Renal cortex interstitium (tissue), 15 donors: ENCODE measurements at places on chromosomes 5 and 9.
A peak's percentile ranks its signal among the peaks of the same experiment; 100 is the strongest.

DNA sequence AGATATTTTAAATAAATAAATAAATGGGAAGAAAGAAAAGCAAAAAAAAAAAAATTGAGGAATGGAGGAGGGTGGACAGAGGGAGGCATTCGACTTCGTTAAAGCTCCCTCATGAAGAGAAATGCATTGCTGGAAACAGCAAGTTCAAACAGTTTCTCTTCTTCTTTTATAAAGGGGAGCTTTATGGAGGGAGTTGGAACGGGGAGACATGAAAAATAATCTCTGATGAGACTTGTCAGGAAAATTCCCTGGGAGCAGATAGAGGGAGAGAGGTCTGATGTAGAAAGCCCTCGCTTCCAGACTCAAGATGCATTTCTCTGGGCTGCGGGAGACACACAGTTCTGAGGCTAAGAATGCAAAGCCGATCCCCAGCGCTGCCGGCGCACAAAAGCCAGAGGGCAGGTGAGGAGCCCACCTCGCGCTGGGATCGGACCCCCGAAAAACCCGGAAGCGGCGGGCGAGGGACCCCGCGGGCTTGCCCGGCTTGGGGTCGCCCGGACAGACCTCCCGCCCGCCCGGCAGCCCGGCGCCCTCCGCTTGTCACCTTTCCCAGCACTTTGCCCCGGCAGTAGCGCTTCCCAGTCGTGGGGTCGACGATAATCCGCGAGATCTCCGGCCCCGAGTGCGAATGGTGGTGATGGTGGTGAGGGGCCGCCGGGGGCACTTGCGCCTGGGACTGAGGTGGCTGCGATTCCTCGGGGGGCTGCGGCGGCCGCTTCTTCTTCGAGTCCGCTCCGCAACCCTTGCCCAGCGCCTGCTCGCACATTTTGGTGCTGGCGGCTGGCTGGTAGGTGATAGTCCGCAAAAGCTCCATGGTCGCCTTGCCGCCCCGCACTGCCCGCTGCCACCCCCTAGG, 512 bp downstream of the PLK2 start:
- peak; percentile 49 for DNase-seq

- no peak for DNase-seq
These were observed 691.2 kb downstream of the TLR4 start for GRCh38 chr9:118395415-118395814.

GRCh38 chr9:122229485-122229837, 704 bp upstream of the LHX6 start:
- no peak for DNase-seq

GRCh38 chr5:54651482-54652076, 134.0 kb downstream of the SNX18 start:
- DNase-seq, result no peak

DNA sequence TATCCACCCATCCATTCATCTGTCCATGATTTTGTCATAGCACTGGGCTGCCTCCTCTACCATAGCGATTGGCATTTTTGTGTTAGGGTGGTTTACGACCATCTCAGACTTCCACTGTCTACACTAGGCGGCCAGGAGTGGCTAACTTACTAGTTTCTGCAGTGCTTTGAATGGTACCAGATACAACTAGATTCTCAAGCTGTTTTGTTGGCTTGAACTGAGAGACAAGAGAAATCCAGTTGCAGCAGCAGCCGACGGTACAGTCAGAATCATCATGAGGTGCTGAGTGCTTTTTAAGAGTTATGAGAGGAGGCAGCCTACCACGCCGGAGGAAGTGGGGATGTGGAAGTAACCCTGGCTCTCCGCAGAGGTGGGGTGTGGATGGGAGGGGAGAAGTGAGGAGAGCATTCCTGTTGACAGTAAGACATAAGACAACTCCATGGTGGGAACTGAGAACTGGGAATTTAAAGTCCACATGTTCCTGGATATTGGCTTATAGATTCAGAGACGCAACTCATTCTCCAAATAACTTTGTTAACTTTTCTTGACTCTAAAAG, 27.9 kb downstream of the COL5A1 start:
- DNase-seq, result no peak
